ENCODE measurements at places on chromosomes 6 and 20.

DNA sequence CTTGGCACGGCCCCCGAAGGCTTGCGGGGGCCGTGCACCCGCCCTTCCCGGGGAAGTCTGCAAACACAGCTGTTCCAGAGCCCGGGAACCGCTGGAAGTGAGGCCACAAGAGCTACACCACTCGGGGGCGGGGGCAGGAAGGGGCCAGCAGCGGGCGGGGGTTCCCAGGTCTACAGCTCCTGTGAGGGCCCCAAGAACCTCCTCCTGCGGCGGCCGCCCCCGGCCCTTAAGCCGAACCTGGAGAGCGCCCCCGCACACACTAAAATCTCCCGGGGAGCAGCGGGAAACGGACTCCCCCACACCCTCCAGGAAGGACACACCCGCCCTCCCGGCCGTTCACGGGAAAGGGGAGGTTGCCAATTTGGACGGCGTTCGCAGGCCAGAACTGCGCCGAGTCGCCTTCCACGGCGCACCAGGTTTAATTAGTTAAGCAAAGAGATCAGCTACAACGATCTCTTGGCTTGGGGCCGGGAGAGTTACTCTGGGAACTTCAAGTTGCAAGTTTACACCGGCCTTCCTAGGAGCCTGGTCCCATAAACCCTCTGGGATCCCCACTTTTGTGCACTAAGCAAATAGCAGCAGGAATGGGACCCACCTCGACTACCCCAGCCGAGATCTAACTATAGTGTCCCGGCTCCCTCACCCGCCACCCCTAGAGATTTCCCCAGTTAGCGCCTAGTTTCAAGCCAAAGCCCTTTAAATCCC, 1.7 kb downstream of the JAG1 start:
- DNase-seq: peak; percentile 50

GRCh38 chr6:84892671-84893070, 128.3 kb upstream of the TBX18 start:
- DNase-seq: no peak

DNA sequence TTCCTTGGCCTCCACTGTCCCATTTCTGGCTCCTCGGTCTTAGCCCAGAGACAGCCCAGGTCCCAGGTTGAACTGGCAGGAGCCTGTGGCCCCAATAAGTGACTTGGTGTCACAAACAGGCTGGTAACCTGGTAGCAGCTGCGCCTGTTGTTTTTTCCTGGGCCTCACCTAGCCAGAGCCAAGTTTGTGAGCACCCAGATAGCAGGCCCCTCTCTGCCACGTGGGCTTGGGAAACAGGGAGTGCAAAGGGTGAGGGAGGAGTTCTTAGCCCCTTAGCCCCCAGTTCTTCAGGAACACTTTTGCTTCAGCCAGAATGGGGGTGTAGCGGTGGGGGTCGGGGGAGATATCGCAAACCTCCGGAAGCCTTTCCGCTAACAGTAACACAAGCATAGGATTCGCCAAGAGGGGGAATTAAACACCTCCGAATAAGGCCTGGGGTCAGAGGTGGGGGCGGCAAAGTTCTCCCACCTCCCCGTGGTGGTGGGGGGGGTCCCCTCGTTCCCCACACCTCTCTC, 760 bp downstream of the C6orf132 start:
- DNase-seq: no peak

GRCh38 chr6:151118461-151119123, 121.2 kb upstream of the AKAP12 start:
- DNase-seq: no peak

DNA sequence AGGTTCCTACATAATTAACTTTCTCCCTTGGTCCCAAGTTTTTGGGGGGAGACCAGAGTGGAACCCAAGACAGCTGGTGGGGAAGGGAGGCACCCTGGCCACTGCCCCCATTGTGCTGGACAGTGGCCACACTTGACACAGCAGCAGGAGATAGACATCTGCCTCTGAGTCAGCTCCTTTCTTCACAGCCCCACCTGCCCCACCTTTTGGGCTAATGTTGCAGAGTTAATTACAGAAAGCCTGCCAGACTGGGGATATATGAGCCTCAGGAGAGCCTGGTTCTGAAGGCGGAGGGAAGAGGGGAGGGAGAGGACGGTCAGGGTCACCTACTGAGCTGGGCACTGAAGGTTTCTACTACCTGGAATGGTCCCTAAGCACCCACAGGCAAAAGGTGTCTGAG, 50.6 kb downstream of the MAFB start:
- DNase-seq: no peak

DNA sequence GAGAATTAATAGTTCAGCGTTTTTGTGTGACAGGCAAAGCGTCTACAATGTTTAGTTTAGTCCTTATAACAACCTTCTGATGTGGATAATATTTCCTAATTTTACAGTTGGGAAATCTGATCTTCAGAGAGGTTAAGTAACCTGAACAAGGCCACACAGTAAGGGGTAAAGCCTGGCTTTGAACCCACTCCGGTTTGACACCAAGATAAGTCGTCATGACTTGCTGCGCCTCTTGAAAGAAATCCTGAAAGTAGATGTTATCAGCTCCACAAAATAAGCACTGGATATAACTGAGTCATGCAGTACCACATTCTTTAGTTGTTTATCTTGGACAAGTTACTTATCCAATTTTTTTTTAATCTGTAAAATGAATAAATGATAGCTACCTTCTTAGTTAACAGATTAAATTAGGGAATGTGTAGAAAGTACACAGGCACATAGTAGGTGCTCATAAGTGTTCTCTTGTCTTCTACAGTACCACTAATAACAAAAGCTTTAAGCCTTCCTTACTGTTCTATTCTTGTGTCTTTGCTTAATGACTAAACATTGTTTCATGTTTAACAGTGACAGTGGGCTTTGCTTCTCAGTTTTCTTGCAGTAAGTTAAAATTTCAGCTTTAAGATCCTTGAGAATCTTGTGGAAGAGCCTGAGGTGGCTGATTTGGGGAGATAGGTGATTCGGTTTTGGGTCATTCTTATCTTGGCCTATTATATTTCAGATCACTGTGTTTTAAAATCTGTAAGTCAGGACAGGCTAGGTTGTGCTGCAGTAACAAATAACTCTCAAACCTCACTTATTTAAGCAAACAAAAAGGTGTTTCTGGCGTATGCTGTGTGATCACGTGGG, 2.1 kb downstream of the HIVEP1 start:
- DNase-seq: no peak

DNA sequence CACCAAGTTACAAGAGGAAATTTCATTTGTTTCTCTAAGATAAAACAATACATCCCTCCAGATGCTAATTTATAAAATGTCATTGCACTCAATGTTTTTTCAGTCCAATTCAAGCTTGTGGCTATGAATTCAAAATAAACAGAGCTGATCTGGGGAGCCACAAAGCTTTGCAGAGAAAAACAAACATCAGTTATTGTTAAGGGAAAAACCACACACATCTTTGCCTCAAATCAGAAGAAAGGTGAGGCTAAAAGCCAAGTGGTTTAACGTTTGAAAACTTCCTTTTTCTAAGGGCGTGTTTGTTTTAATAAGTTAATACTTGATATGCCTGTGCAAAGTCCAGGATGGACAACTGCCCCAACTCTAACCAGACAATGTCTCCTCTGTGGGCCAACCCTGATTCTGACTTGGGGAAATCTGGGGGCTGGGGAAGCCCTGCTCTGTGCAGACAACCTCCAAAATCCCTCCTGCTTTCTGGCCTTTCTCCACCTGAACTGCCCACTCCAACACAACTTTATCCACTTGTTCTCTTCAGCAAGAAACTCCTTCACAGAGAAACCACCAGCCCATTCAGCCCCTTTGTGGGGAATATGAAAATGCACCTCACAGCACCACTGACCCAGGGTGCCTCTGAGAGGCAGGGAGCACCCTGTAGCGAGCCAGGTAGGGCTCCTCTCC, 44.6 kb upstream of the NT5E start:
- DNase-seq: no peak

GRCh38 chr6:25655723-25656122, 3.7 kb downstream of the SCGN start:
- DNase-seq: no peak

Data from neural progenitor cell (in vitro differentiated cells).